ENCODE measurements at places on chromosomes 2 and 18.

GRCh38 chr2:105749583-105750400, 5.1 kb downstream of the NCK2 start:
- no peak for DNase-seq

DNA sequence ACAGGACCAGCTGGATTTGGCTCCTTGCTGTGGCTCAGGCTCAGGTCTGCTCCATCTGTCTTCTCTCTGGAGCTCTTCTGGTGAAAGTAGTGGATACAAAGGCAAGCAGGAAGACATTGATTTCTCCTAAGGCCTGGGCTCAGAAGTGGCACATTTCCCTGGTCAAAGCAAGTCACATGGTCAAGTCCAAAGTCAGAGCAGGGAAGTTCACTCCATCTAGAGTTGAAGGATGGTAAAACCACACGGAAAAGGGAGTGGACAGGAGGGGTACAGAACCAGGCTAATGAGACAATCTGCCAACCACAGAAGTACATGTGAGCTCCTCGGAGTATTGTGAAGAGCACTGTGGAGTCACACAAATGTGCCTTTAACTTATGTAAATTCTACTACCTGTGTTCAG, 66.1 kb downstream of the MARCO start:
- no peak for DNase-seq

GRCh38 chr2:214574084-214574781, 163.4 kb downstream of the VWC2L start:
- DNase-seq: no peak

- DNase-seq: no peak
Observed at GRCh38 chr2:107402330-107402729, 424.4 kb upstream of the RGPD4 start.

DNA sequence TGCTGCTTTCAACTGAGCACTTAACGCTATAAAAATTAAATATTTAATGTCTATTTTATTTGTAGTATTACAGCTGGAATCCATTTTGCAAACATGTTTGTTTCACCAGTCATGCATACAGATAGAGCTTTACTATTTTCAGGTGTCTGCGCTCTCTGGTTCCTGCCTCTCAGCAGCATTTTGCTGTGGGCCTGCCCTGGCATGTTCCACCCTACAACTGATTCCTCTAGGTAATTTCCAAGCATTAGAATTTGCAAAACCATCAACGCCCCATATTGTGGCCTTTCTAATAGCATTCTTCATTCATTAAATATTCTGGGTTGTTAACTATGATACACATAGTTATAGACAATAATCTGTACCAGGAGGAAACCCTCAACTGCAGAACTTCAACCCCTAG, 266.4 kb upstream of the DLGAP1 start:
- DNase-seq: no peak

GRCh38 chr2:235614900-235615712, 121.3 kb downstream of the AGAP1 start:
- DNase-seq: no peak

- no peak for DNase-seq
Observed at GRCh38 chr2:77479395-77479794, 42.8 kb downstream of the LRRTM4 start.

Measured in naive thymus-derived CD4-positive, alpha-beta T cell (primary cell).